ENCODE measurements at places on chromosomes 2 and 18.
A peak's percentile ranks its signal among the peaks of the same experiment; 100 is the strongest.

GRCh38 chr2:53500181-53500580, 267.4 kb upstream of the CHAC2 start:
- DNase-seq = no peak

GRCh38 chr2:648476-649424, 28.5 kb downstream of the TMEM18 start:
- DNase-seq = peak; percentile 22

DNA sequence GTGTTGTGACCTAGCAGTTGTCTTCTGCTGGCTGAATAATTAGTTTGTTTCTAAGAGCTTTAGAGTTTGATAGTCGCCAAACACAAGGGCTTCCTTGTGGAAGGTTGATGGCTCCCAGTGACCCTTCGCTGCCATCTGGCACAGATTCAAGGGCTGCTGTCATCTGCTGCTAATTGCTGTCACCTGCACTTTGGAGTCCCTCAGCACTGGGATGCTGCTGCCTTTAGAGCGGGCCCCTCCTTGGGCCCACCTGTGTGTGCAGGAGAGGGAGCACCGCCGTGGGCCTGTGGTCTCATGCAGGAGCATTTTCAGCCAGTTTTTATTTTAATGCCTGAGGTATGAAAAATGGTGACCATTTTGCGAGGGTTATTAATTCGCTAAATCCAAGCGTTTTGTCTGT, 154.0 kb upstream of the NFATC1 start:
- no peak for DNase-seq

GRCh38 chr2:96148410-96149217, 3.4 kb upstream of the DUSP2 start:
- peak; percentile 83 for DNase-seq

DNA sequence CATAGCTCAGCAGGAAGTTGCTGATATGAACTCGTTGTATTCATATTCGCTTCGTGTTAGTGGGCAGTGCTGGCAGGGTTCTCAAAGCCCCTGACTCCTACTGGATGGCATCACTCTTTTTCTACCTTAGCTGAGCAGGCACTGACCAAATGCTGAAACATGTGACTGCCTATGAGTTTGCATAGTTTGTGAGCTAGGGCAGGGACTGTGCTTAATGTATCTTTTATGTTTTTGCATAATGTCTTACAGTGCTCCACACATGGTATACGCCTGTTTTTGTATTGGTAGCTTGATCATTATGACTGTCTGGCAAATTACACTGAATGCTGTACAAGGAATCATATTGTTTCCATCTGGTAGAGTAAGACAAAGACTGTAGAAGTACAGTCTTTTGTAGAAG, 305.3 kb downstream of the PARD3B start:
- no peak for DNase-seq

GRCh38 chr2:70620020-70620419, 66.4 kb upstream of the TGFA start:
- DNase-seq = no peak

GRCh38 chr2:241804326-241805229, 4.4 kb upstream of the NEU4 start:
- DNase-seq = peak; percentile 7

GRCh38 chr2:137208431-137208891, 443.1 kb downstream of the THSD7B start:
- no peak for DNase-seq

GRCh38 chr2:167988296-167988695, 259.1 kb downstream of the STK39 start:
- no peak for DNase-seq

GRCh38 chr18:58758046-58758445, 86.8 kb downstream of the MALT1 start:
- no peak for DNase-seq
